ENCODE measurements at places on chromosomes 12 and 14.

GRCh38 chr12:53756300-53757100, 4.7 kb upstream of the CISTR start:
- no peak for DNase-seq

- no peak for DNase-seq
These were observed 4.3 kb upstream of the KRT72 start for GRCh38 chr12:52605542-52605941.

- no peak for DNase-seq
These were observed 1.2 kb downstream of the NT5DC3 start for GRCh38 chr12:103839609-103840461.

DNA sequence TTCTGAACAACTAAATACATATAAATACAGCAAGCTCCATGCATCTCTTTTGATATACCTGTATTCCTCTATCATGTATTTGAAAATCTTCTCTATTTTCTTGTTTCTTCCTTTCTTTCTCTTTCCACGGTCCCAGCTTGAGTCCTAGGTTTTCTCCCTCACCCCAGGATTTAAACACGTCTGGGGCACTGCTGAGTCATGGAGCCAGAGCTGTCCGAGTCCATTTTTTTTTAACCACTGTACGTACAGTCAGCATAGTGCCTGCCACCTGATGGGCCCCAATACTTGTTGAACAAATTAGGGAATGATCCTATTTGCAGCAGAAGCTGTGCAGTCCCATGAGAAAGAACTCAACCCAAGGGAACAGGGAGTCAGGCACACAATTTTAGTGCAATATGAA, 158.1 kb downstream of the ATP23 start:
- no peak for DNase-seq

DNA sequence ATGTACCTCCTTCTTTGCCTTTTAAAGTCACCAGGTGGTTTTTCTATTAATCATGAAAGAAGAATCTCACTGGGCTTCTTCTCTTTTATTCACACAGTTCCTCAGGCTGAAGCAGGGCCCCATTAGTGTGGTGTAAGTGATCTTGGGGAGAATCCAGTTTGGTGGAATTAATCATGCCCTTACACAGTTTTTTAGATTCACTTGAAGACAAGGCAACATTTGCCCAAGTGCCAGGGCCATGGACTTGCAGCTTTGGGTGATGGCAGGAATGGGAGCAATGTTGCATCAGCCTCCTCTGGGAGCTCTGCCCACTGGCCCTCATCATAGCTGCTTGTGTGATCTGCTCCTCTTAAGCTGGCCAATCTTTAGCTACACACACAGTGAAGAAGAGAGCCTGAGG, 33.8 kb downstream of the KCNK10 start:
- no peak for DNase-seq

- DNase-seq = no peak
These were observed 108.0 kb downstream of the LIN7A start for GRCh38 chr12:80829767-80830166.
